WTC11 (cell line): ENCODE measurements at places on chromosomes 5 and 9.

DNA sequence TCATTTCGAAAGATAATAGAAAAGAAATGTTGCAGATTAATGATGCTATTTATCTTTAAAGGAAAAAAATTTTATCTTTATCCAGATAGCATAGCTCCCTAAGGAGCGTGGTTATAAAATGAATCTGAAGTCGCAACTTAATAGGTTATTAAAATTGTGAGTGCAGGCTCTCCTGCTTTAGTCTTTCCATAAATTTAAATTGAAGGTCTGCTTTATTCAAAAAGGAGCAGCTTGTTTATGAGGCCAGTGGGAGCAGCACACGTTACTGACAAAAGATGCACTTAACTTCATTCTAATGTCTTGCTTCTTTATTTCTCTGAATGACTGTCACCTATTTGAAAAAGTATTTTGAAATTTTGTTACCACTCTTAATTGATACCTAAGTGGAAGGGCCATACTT, 95.0 kb downstream of the ZCCHC7 start:
- H3K4me3 ChIP-seq: no peak overlapping the region
- DNase-seq: no peak
- H3K4me1 ChIP-seq: peaks cover 24% of the 10 kb centered on the region
- H3K27me3 ChIP-seq: no peaks in the 10 kb centered on the region
- H3K36me3 ChIP-seq: no peaks in the 10 kb centered on the region
- peak overlapping the region; percentile 65; the same call in 1 of the 2 replicates for H3K27ac ChIP-seq

DNA sequence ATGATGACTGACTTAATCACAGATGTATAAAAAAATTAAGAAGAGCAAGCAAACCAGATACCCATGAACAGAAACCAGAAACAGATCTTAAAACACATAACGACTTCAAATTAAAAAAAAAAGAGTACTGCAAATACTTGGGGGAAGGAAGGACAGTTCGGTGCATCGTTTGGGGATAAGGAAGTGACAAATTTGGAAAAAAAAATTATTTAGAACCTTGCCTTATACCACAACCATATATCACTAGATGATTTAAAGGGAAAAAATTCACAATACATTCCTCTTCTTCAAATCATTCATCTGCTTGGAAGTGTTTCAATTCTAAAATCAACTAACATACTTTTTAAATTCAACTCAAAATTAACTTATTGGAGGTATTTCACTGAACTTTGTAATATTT, 1038.6 kb upstream of the DMAC1 start:
- peaks cover 22% of the 10 kb centered on the region for H3K4me1 ChIP-seq
- no peak for DNase-seq
- no peaks in the 10 kb centered on the region for H3K36me3 ChIP-seq

DNA sequence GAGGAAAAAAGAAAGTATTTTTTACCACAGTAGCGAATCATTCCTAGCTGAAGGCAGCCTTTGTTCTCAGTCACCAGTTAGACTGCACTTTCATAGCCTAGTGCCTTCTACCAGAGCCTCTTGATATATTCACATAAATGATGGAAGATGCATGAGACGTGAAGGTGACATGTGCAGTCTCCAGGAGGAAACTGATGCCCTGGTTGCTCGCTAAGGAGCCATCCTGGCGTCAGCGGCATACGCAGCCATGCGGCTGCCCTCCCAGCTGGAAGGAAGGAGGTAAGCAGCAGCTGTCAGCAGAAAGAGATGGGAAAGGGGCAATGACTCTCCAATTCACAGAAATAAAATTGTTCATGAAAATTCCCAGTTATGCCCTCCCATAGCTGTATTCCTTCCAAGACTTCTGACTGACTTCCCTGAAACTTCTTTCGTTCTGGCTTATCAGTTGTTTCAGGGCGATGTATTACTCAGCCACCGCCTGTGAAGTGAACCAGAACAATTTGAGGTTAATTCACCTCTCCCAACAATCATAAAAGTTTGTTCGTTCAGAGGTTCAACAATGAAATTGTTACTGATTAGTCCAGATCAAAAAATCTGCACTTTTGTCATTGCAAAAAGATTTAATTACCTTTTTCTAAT, 331.2 kb downstream of the NR2F1-AS1 start:
- no peak overlapping the region for H3K4me3 ChIP-seq
- no peak for DNase-seq
- no peaks in the 10 kb centered on the region for H3K36me3 ChIP-seq
- no peak overlapping the region for H3K27ac ChIP-seq
- peaks cover 13% of the 10 kb centered on the region for H3K4me1 ChIP-seq
- peaks cover 57% of the 10 kb centered on the region for H3K27me3 ChIP-seq

- peaks cover 12% of the 10 kb centered on the region for H3K4me1 ChIP-seq
- H3K36me3 ChIP-seq: peaks cover 22% of the 10 kb centered on the region
- no peak overlapping the region for H3K4me3 ChIP-seq
- no peak overlapping the region for H3K27ac ChIP-seq
Measured at GRCh38 chr9:132908635-132909034, 29.9 kb downstream of the SPACA9 start.

GRCh38 chr5:42842921-42843641, 31.4 kb upstream of the SELENOP start:
- no peak overlapping the region for H3K27ac ChIP-seq
- H3K27me3 ChIP-seq: no peaks in the 10 kb centered on the region
- H3K4me3 ChIP-seq: no peak overlapping the region
- no peak for DNase-seq
- H3K4me1 ChIP-seq: no peaks in the 10 kb centered on the region
- peaks cover 3% of the 10 kb centered on the region; the same call in 1 of the 2 replicates for H3K36me3 ChIP-seq

GRCh38 chr5:107700481-107700880, 29.7 kb upstream of the EFNA5 start:
- no peak overlapping the region for H3K4me3 ChIP-seq
- H3K27me3 ChIP-seq: no peaks in the 10 kb centered on the region
- no peaks in the 10 kb centered on the region for H3K36me3 ChIP-seq
- H3K4me1 ChIP-seq: peaks cover 20% of the 10 kb centered on the region

DNA sequence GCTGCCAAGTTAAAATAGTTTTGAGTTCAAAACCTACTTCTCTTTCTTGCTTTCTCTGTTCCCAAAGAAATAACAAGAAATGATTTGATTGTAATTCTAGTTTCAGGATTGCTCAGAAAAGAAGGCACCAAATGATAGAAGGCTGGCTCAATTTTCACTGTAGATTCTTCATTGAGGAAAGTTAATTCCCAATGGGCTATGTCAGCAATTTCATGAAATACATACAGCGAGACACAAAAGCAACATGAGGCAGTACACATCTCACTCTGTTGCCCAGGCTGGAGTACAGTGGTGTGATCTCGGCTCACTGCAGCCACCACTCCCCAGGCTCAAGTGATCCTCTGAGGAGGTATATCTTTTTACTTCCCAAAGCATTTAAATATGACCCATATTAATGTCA, 1659.9 kb upstream of the C9orf72 start:
- H3K27ac ChIP-seq: no peak overlapping the region
- H3K4me3 ChIP-seq: no peak overlapping the region
- H3K36me3 ChIP-seq: no peaks in the 10 kb centered on the region
